ENCODE measurements at places on chromosomes 3 and 15.

GRCh38 chr3:190326930-190327329 lies 4.7 kb upstream of the CLDN1 start:
- no peak for DNase-seq

- DNase-seq: peak; percentile 26
These were observed 10.8 kb downstream of the GATA2 start for GRCh38 chr3:128482175-128482574.

- no peak for DNase-seq
These were observed 350.5 kb upstream of the ICE2 start for GRCh38 chr15:60829416-60829815.

GRCh38 chr3:152126260-152126659 lies 142.5 kb upstream of the MBNL1 start:
- no peak for DNase-seq

DNA sequence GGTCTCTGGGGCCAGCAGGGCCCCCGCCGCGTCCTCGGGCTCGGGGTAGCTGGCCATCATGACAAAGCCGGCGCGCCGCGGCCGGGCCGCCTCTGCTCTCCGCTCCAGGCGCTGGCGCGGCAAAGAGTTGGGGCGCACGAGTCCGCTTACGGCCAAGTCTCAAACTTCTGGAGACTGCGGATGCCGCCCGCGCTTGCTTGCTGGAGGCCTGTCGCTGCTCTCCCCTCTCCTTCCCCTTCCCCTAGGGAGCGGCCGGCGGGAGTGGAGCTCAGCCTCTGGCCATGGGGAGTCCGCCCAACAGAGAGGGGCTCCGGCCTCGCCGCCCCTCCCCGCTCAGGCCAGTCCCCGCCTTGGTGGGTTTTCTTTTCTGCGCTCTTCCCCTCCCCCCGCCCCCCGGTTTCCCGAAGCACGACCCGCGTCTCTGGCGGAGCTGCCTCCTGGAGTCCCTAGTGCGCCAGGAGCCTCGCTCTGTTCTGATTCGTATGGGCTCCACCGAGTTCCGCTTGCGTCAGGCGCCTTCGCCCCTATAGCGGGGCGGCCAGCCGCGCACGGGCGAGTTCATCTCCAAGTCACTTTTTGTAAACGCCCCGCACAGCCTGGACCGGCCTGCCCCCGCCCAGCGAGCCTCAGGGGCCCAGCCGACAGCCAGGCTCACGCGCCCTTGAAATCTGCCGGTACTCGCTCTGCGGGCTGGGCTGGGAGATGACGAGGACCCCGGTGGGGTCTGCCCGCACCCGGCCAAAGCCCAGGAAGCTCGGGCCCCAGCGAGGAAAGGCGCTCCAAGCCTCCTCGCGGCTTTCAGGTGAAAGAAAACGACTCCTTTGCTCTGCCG lies at the start of the genes FOXL2 and FOXL2NB:
TSS of gene FOXL2 (minus strand) at position 475 of the 832 bp plus-strand sequence. CDS start at position 60, 415 bp downstream.
TSS of gene FOXL2NB (plus strand) at position 555 of the 832 bp plus-strand sequence. CDS start at position 703, 148 bp downstream.
- peak; percentile 63 for DNase-seq

DNA sequence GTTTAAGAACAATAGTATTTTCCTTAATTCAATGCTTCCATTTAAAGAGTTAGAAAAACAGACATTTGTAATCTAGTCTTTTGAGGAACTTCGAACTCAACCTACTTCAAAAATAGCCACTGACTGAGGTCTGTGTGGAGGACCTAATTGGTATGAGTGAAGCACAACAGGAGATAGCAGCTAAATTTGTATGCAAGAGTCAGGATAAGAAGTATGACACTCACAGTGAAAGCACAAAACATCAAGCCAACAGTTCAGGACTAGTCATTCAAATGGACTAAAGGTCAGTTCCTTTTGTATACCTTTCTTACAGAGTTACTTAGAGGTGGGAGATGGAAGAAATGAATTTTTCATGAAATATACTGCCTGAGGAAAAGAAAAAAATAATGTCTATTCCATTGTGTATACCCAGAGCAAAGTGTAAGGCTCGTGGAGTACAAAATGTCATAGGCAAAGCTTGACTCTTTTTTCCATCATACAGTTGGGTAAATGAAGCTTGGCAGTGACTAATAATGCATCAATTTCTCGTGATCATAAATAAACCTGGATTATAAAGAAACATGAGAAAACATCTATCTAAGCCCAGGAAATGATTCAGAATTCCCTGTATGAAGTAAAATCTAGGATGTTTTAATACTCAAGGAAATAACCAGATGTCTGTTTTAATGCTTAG lies 1005.2 kb upstream of the CADM2 start:
- DNase-seq: no peak

DNA sequence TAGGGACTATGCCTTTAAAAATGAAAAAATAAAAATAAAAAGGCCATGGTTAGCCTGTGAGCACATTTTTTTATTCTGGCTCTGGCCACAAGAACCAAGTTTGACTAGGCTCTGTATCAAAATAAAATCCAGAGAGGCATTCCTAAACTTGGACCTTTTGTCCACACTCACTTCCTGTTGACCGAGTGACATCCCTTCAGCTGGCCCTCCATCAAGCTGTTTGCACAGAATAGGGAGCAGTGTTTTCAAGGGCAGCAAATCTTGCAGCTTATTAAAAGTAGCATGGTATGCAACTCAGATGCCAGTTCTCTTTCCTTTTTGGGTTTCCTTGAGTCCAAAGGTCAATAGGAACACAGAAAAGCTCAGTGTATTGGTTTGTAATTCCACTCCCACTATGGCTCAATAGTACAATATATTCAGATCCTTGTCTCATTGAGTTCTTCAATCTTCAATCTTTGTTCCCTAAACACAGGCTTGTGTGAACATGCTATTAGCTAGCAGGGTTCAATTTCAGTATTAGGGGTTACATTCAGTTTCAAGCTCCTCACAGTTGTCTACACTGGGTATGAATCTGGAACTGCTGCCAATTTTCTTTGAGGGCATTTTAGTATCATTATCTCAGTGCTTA lies 244.5 kb downstream of the RBMS3 start:
- DNase-seq: no peak

GRCh38 chr3:194169595-194169994 lies 33.6 kb downstream of the HES1 start:
- DNase-seq: no peak

DNA sequence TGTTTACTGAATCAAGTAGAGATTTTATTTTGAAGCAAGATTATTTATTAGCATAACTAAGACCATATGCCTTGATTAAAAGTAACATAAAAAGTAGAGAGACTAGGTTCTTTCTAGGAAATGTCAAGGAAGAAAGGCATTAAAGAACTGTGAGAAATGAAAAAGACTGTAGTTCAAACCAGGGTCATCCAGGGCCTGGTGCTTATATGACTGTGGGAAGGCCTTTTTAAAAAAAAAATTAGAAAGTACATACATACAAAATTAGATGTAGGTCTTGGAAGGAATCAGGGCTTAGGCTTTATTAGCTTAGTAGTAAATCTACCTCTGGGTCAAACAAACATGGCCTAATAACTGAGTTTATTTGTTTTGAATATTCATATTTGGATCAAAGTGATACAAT lies 173.9 kb upstream of the TBL1XR1 start:
- no peak for DNase-seq

All from hematopoietic multipotent progenitor cell treated with erythropoietin and hydrocortisone succinate and interleukin-3 and kit ligand, for 4 days (in vitro differentiated cells).